Islet precursor cell (in vitro differentiated cells): ENCODE measurements at places on chromosomes 6 and 20.

- DNase-seq = no peak
Observed at GRCh38 chr20:41161886-41162285, 24.5 kb downstream of the PLCG1 start.

DNA sequence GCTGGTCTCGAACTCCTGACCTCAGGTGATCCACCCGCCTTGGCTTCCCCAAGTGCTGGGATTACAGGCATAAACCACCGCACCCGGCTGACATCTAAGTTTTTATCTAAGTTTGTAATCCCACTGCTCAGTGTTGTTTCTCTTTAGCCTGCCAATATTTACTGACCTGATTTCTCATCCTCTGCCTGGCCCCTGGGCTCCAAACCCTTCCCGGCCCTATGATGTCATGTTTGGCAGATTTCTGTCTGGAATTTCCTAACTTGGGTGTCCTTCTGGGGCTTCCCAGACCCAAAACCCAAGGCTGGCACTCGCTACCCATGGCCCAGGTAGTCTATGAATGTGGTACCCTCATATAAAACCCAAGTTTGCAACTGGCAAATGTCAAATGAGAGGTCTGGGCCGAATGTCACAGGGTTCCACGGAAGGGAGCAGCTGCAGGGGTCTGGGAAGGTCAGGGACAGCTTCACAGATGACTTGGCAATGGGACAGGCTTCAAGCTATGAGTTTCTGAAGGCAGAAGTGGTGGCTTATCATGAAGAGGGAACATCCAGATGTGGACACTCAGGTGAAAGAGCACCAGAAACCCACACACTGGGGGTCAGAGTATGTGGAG is 54.9 kb downstream of the TMEM170B start:
- DNase-seq = no peak

DNA sequence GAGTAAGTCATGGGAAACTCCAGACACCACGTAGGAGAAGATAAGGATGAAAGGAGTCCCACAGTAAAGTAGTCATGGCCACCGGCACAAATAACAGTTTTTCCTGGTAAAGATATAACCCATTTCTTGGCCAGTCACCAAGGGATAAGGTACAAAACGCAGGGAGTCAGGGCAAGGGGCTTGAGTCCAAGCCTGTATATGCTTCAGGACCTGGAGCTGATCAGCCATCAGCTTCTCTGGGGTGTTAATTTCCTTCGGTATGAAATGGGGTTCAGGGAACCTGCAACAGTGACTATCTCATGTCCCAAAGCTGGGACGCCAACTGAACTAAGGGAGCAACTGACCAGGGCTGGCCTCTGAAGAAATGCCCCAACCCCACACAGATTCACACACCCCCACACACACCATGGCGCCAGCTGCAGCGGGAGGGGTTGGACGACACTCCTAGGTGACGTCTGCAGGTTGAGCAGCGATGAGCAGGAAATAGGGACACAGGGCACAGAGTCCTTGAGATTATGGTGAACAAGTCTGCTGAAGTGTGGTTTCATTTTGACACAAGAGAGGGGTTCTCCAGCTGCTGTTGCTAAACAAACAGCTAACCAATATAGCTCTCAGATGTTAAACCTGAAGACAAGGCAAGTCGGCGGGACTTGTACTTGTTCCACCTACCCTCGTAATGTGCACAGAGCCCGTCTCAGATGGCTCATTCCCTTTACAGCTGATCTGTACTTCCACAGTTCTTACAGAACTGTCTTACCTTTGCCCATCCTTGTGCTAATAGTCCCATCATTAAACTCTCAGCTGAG is 7.4 kb upstream of the ADTRP start:
- DNase-seq = no peak

DNA sequence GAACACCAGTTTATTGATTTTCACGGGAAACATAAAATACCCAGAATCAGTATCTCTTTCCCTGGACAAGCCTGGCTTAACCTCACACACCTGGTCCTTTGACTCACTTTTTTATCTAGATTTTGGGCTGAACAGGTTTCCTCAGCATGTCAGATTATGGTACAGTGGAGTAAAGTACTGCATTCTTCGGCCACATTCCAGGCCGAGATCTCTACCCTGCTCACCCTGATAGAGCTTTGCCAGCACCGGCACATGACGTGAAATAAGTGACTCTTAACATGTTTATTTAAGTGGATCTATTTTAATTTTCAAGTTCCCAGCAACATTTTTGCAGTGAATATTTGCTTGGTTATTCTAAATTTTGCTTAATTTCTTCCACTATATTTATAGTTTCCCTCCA is 79.0 kb upstream of the POPDC3 start:
- peak; percentile 56 for DNase-seq

DNA sequence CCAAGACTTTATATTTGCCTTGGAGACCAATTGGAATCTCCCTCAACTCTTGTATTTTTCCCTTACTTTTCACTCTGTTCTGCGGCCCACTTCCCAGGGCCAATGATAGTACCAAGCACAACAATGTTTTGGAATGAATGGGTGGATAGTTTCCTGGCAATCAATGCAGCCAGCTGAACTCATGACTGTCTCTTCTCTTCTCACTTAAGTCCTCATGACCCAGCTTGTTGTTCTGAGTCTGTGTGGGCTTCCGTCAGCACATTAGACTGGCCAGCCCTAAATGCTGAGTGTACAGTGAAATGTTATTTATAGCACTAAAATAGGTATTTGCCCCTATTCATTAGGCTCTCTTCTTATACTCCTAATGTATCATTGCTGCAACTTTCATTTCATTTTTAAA is 5.6 kb upstream of the MBOAT1 start:
- no peak for DNase-seq

DNA sequence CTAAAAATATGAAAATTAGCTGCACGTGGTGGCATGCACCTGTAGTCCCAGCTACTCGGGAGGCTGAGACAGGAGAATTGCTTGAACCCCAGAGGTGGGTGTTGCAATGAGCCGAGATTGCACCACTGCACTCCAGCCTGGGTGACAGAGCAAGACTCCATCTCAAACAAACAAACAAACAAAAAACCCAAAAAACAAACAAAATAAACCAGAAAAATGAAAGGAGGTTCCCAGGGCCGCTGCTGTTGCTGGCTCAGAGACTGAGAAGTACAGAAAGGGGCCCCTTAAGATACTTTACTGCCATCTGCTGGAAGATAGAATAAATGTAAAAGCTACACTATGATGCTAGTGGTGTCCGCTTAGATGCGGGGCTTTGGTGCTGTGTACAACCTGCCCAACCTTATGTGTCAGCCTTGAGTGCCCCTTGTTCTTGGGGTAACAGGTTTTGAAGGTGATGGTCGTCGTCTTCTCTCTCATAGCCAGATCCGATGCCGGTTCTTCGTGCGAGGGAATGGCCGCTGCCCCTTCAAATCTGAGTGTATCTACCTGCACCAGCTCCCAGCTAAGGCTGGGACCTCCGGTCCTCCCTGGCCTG is 2.8 kb upstream of the FANCE start:
- DNase-seq = peak; percentile 50

- no peak for DNase-seq
Observed at GRCh38 chr6:164665328-164665727, 644.1 kb downstream of the C6orf118 start.

DNA sequence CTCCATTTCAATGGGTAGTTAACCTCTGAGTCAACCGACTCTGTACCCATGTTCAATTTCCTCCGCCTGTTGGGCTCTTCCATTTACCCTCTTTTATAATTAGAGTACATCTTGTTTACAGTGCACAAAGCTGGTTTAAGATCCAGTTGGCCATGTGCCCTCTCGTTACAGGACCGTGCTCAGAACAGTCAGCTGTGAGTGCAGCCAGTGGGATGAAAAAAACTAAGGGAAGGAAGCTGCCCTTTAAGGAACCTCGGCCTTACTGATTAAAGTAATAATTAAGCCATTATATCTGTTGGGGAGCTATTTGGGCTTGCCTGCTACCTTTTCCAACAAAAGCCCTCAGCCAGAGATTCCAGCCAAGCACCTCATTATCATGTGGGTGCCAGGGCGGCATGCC is 68.8 kb downstream of the TMEM170B start:
- no peak for DNase-seq

GRCh38 chr20:31883829-31884228 is 13.4 kb downstream of the TTLL9 start:
- no peak for DNase-seq

GRCh38 chr6:11275598-11275997 is 43.1 kb upstream of the NEDD9 start:
- DNase-seq = no peak

- no peak for DNase-seq
Observed at GRCh38 chr20:5807431-5807830, 57.2 kb downstream of the SHLD1 start.

- no peak for DNase-seq
Observed at GRCh38 chr6:85756982-85757381, 114.3 kb upstream of the SYNCRIP start.

DNA sequence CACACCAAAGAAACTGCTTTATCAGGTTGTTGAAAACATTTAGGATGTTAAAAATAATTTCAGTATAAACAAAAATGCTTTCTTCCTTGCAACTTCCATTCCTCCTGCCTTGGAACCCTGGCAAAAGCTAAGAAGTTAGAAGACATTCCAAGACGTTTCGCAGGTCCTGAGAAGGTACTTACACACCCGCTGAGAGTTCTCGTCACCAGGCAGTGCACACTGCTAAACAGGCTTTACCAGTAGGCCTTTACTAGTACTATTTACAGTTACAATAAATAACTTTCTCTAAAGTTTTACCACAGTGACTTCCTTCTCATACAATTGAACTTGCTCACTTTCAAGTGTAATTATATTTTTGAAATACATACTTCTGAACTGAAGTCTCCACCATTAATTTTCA is 81.4 kb upstream of the RPS6KA2 start:
- no peak for DNase-seq

- no peak for DNase-seq
Observed at GRCh38 chr20:31667315-31668285, 29.9 kb downstream of the COX4I2 start.

- peak; percentile 71 for DNase-seq
Observed at GRCh38 chr20:38321959-38322598, 18.1 kb downstream of the BPI start.

DNA sequence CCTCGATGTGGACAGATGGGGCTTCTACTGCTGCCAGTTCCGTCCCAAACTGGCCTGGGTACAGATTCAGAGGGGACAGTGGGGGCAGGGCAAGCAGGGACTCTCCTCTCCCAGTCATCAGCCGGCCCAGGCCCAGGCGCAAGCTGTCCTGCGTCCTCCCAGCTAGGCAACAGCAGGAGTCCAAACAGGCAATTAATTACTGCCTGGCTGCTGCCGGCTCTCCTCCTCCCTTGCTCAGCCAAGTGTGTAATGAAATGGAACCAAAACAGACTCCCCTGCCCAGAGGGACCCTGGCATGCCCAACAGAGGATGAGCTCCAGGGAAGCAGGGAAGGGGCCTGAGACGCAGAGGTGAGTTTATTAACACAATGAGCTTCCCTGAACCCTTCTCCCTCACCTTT is 17.8 kb upstream of the SLC32A1 start:
- DNase-seq = peak; percentile 58

DNA sequence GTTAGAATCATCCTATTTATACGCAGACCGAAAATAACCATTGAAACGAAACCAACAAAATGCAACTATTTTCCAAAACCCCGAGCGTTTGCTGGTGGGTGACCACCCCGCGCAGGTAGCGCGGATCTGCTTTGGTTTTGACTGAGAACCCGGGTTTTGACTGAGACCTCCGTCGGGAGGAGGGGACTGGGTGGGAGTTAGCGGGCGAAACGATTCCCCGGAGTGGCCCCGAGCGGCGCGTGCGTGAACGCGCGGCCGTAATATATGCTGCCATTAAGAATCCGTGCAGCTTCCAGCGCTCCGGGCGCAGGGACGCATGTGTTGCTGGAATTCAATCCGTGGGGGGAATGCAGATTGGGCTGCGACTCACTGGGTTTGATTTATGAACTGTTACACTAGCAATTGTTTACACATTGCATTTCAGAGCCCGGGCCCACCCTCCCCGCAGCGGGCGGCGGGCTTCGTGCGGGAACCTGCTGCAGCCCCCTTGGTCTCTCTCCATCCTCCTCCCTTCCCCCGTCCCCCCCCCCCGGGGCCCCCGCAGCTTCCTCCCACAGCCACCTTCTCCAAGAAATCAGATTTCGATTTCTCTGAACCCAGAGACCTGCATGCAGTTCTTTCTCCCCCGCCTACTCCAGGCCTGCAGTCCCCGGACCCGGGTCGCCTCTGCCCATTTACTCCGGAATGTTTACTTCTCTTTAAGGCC is 9.9 kb downstream of the NRN1 start:
- DNase-seq = peak; percentile 53

- DNase-seq = peak; percentile 82
Observed at GRCh38 chr20:49964964-49965780, 17.6 kb upstream of the SNAI1 start.

- DNase-seq = no peak
Observed at GRCh38 chr6:6331946-6332601, 11.6 kb upstream of the F13A1 start.

GRCh38 chr6:24402697-24403500 is at the start of gene MRS2:
MRS2 (plus strand) TSS chr6:24402936; CDS start chr6:24403047, 111 bp downstream.
- peak; percentile 97 for DNase-seq

- DNase-seq = peak; percentile 95
Observed at GRCh38 chr6:41895300-41896233, at the start of gene USP49. USP49 (minus strand) TSS chr6:41895375; CDS start chr6:41806983, 88,392 bp downstream.

DNA sequence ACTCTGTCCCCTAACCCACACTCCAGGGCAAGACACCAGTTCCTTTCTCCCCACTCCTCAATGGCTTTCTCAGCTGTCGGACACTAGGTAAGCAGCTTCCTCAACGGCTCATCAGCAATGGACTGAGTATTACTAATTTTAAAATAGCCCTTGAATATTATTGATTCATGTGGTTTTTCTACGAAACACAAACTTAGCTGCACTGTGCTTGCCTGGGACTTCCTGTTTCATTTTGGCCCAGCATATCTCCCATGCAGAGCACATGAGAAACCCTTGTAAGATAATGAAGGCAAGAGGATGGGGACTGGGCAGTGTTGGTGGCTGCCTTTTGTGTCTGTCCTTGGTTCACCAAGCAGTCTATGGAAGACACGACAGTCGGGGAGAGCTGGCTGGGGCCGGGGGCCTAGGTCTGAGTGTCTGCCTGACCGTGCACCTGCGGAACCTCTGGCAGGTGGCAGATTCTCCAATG is 48.9 kb downstream of the RNASET2 start:
- peak; percentile 33 for DNase-seq

DNA sequence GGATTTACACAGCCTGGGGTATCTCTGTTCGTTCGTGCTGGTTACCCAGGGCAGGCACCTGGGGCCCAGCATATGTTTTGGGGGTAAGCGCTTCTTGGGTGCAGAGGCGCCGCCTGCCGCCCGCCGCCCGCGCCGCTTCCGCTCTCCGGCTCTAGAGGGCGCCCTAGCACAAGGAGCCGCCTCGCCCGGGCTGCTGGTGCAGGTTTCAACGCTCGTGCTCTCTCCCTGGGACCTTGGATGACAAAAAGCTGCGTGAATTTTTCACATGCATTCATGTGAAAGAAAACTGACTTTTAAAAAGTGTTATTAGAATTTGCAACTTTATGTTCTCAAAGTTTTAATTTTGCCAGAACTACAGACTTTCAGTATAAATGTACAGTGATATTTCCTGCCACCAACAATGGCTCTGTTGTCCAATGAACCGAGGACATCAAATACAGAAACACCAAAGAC is 32.5 kb downstream of the PRR18 start:
- DNase-seq = peak; percentile 82
